Smooth muscle cell of bladder (primary cell): ENCODE measurements at places on chromosomes 5 and 9. TPM values are rescaled to one million over a fixed set of nuclear protein-coding genes. Genes with fewer than 3 reads are reported as not detected.

Gene NR4A3
- total RNA-seq = 0.55 and 1.00 TPM in 2 replicates

Gene NUTM2F
- total RNA-seq = not detected in 2 replicates

Gene FBP2
- total RNA-seq = not detected in 2 replicates

Gene PCDHGC4
- total RNA-seq = 1.7 TPM in 2 replicates

Gene PBX3
- total RNA-seq = 28.0 and 68.6 TPM in 2 replicates

Gene GFRA3
- not detected in 2 replicates for total RNA-seq

Gene S1PR3
- total RNA-seq = 61.4 and 77.7 TPM in 2 replicates

Gene BRINP1
- under 0.01 and 0.18 TPM in 2 replicates for total RNA-seq

Gene TMEM252
- total RNA-seq = not detected in 2 replicates

Gene CNTNAP3B
- total RNA-seq = 1.3 and 6.4 TPM in 2 replicates

Gene PRRX2
- 18.5 and 23.2 TPM in 2 replicates for total RNA-seq

Gene GLRA1
- total RNA-seq = not detected in 2 replicates

Gene BSPRY
- not detected in 2 replicates for total RNA-seq

Gene LECT2
- total RNA-seq = not detected in 2 replicates

Gene RAB3C
- total RNA-seq = under 0.01 TPM in 1 of 2 replicates, not detected in the other

Gene SH3RF2
- total RNA-seq = under 0.01 and 0.28 TPM in 2 replicates

Gene DMRT2
- under 0.01 and 0.09 TPM in 2 replicates for total RNA-seq

Gene PLCXD3
- under 0.01 and 0.09 TPM in 2 replicates for total RNA-seq

Gene MTREX
- 71.0 and 88.0 TPM in 2 replicates for total RNA-seq

Gene PCDHGB6
- total RNA-seq = 2.7 and 3.1 TPM in 2 replicates

Gene SLC25A48
- not detected in 2 replicates for total RNA-seq

Gene SPAAR
- 0.18 TPM in 1 of 2 replicates, not detected in the other for total RNA-seq

Gene CER1
- total RNA-seq = not detected in 2 replicates
